ENCODE measurements at places on chromosomes 11 and 22. TPM values are rescaled to one million over a fixed set of nuclear protein-coding genes. Genes with fewer than 3 reads are reported as not detected.

SPA17 gene
- 3.1 TPM for total RNA-seq

AMPD3 gene
- total RNA-seq: 31.1 TPM

CPT1A gene
- total RNA-seq: 17.5 TPM

C11orf52 gene
- not detected for total RNA-seq

ASPHD2 gene
- 14.0 TPM for total RNA-seq

POU2AF3 gene
- not detected for total RNA-seq

OR4A16 gene
- total RNA-seq: not detected

ARHGAP20 gene
- 0.25 TPM for total RNA-seq

OR52N4 gene
- total RNA-seq: 1.1 TPM

HBE1 gene
- total RNA-seq: not detected

OR51B2 gene
- not detected for total RNA-seq

ELMOD1 gene
- total RNA-seq: not detected

PLCB3 gene
- 8.7 TPM for total RNA-seq

SPON1 gene
- 0.96 TPM for total RNA-seq

SLC22A12 gene
- total RNA-seq: not detected

Measured in activated CD8-positive, alpha-beta T cell treated with anti-CD3 and anti-CD28 coated beads for 36 hours (primary cell).